ENCODE measurements at places on chromosomes 12 and 14. TPM values are rescaled to one million over a fixed set of nuclear protein-coding genes. Genes with fewer than 3 reads are reported as not detected.

Gene FAM222A
- polyA plus RNA-seq: 0.36 TPM

Gene OR6C65
- not detected for polyA plus RNA-seq

GRCh38 chr12:47317175-47317915, 237.6 kb upstream of the AMIGO2 start:
- no peak overlapping the region for H3K4me3 ChIP-seq
- no peak for DNase-seq
- no peaks in the 10 kb centered on the region for H3K36me3 ChIP-seq
- H3K4me1 ChIP-seq: no peaks in the 10 kb centered on the region

DNA sequence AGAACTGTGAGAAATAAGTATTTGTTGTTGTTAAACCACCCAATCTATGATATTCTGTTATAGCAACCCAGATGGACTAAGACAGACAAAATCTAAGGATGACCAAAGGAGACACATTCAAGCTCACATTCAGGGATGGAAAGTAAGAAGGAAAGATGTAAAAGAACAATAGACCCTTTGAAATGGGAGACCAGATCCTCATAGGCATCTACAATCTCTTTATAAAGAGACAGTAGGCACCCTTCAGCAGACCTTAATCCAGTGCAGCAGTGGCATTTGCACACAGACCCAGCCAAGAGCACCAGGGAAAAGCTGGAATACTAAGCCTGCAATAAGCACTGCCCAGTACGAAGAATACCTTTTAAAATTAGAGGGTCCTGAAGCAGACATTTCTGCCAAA, 132.7 kb downstream of the KLHL28 start:
- DNase-seq: no peak
- no peaks in the 10 kb centered on the region for H3K27me3 ChIP-seq
- no peak overlapping the region for H3K27ac ChIP-seq
- H3K4me3 ChIP-seq: no peak overlapping the region
- no peaks in the 10 kb centered on the region for H3K4me1 ChIP-seq
- no peaks in the 10 kb centered on the region for H3K36me3 ChIP-seq

- no peak overlapping the region for H3K4me3 ChIP-seq
- H3K4me1 ChIP-seq: no peaks in the 10 kb centered on the region
- H3K27me3 ChIP-seq: no peaks in the 10 kb centered on the region
- DNase-seq: no peak
Observed at GRCh38 chr14:104301731-104302460, 163.5 kb downstream of the KIF26A start.

DNA sequence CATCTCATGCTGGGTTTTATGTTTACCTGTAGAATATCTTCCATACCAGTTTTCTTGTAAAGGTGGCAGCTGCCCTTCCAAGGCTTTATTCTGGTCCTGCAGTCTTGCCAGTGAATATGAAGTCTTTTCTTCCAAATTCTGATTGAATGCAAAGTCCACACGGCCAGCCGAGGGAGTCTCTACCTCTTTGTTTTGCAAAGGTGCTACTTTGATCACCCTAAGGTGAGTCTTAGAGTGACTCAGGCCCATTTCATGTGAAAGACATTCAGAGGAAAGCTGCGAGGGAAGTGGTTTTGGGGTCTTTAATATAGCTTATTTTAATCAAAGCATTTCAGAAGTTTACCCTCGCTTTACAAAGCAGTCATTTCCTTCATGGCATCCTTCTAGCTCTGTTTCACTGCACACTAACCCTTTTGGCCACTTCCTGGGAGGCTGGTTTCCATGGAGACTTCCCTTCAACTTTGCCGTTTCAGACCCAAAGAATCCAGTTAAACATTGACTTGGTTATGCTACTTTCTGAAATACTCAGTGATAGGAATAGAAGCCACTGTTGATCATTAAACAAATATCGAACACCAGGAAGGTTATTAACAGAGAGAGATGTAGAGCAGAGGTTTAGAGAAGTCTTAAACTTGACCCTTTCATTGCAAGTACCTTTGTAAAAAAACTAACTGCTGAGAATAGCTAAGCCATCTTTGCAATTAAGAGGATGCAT, at the start of gene CCDC198:
Gene CCDC198, minus strand, starts transcription at position 391 of the 715 bp plus-strand sequence. Its CDS starts 142 bp downstream, at position 249.
- no peaks in the 10 kb centered on the region for H3K4me1 ChIP-seq
- no peak for DNase-seq
- H3K27me3 ChIP-seq: no peaks in the 10 kb centered on the region
- no peaks in the 10 kb centered on the region for H3K36me3 ChIP-seq
- no peak within 1 kb of the TSS for H3K27ac ChIP-seq

DNA sequence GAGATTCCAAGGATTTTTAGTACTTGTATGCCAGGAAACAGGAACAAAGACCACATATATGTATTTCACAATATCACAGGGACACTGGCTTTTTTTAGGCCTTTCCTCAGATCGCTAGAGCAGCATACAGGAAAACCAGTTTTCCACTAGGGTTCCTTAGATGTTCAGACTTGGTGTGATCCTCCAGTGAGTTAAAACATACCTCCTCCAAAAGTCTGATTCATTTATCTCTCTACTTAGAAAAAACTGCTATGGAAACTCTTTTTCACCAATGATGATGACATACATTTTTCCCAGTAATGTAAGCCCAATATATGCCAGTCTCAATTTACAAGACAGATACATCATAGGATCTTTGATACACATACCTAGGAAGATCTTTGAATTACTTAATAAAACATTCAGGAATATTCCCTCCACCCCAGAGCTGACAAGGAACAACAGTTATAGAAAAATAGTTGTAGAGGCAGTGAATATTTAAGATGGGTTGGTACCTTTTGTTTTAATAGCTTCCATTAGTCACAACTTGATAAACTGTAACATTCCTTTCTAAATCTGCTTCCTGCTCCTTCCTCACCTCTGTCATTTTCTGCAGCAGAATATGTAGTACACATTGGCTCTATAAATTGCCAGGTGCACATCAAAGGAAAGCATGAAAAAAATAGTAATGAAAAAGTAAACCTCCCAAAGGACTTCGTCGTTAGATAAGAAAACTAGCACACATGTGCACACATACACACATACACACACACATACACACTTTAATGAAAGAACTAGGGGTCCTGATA, 27.5 kb downstream of the BCAT1 start:
- H3K36me3 ChIP-seq: peaks cover 17% of the 10 kb centered on the region
- no peak overlapping the region for H3K4me3 ChIP-seq
- H3K27me3 ChIP-seq: no peaks in the 10 kb centered on the region
- H3K27ac ChIP-seq: no peak overlapping the region
- no peak for DNase-seq
- H3K4me1 ChIP-seq: peaks cover 4% of the 10 kb centered on the region

- no peak overlapping the region for H3K27ac ChIP-seq
- H3K4me1 ChIP-seq: no peaks in the 10 kb centered on the region
- no peak overlapping the region for H3K4me3 ChIP-seq
- DNase-seq: no peak
Observed at GRCh38 chr14:45185100-45185814, 49.5 kb downstream of the FANCM start.

- no peak overlapping the region for H3K4me3 ChIP-seq
- no peaks in the 10 kb centered on the region for H3K4me1 ChIP-seq
- H3K36me3 ChIP-seq: no peaks in the 10 kb centered on the region
- no peak for DNase-seq
Observed at GRCh38 chr14:28375295-28375694, 391.3 kb upstream of the FOXG1 start.

- H3K4me1 ChIP-seq: no peaks in the 10 kb centered on the region
- H3K36me3 ChIP-seq: no peaks in the 10 kb centered on the region
- DNase-seq: no peak
- no peak overlapping the region for H3K4me3 ChIP-seq
- no peak overlapping the region for H3K27ac ChIP-seq
- H3K27me3 ChIP-seq: no peaks in the 10 kb centered on the region
Observed at GRCh38 chr12:43179486-43179885, 372.5 kb downstream of the ADAMTS20 start.

GRCh38 chr12:48118284-48118871, 786 bp upstream of the PFKM start:
- peak overlapping the region; percentile 57 for H3K4me3 ChIP-seq
- H3K27ac ChIP-seq: peak overlapping the region; percentile 42
- peaks cover 26% of the 10 kb centered on the region for H3K4me1 ChIP-seq
- H3K36me3 ChIP-seq: peaks cover 8% of the 10 kb centered on the region
- DNase-seq: peak; percentile 61
